ENCODE measurements at places on chromosomes 4 and X. TPM values are rescaled to one million over a fixed set of nuclear protein-coding genes. Genes with fewer than 3 reads are reported as not detected.

The FOXR2 gene
- not detected for total RNA-seq

The UBE2A gene
- 18.2 TPM for total RNA-seq

The ADGRL3 gene
- not detected for total RNA-seq

The SPOCK3 gene
- 0.32 TPM for total RNA-seq

The MAGEA10 gene
- not detected for total RNA-seq
